ENCODE measurements at places on chromosomes 12 and 14.

- DNase-seq: no peak
Observed at GRCh38 chr14:43244142-43244625, 1262.9 kb downstream of the FSCB start.

- no peak for DNase-seq
Observed at GRCh38 chr14:44866322-44866721, 95.4 kb downstream of the KLHL28 start.

GRCh38 chr12:113933201-113933786 is 32.8 kb downstream of the RBM19 start:
- no peak for DNase-seq

DNA sequence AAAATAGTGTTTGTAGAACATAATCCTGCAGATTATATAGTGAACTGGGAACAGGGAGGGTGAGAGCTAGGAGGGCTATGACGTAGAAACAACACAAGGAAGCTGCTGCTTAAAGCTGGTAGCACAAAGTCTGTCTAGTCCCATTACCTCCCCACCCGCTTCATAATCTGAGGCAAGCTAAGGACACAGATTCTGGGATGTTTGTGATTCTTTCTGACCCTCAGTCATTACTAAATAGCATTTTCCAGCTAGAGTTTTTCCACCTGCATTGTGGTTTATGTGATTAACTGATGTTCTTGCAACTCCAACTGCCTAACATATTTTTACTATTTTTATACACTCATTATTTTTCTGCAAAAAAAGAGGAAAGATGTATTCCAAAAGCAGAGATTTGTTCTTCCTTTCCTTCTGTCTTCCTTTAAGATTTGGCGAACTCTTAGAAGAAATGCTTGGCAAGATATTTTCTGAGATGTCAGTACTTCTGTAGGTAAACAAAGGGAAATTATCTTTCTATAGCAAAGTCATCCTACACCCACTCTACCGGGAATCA is 293.2 kb upstream of the FAR2 start:
- no peak for DNase-seq

DNA sequence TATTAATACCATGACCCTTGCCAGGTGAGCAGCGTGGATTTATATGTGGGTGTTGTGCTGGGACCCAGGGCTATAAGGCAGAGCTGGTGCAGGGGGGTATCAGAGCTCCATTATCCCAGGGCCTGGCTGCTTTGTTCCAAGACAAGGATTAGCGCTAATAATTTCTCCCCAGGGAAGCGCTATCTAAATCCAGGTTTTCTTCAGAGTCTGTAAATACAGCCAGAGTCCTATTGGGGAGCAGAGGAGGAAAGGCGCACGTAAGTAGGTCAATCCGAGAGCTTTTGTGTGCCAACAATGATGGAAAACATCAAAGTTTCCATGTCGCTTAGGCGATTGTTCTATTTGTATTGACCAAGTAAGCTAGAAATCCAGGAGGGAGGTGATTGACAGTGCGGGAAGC is 1009.7 kb downstream of the VRK1 start:
- DNase-seq: no peak

DNA sequence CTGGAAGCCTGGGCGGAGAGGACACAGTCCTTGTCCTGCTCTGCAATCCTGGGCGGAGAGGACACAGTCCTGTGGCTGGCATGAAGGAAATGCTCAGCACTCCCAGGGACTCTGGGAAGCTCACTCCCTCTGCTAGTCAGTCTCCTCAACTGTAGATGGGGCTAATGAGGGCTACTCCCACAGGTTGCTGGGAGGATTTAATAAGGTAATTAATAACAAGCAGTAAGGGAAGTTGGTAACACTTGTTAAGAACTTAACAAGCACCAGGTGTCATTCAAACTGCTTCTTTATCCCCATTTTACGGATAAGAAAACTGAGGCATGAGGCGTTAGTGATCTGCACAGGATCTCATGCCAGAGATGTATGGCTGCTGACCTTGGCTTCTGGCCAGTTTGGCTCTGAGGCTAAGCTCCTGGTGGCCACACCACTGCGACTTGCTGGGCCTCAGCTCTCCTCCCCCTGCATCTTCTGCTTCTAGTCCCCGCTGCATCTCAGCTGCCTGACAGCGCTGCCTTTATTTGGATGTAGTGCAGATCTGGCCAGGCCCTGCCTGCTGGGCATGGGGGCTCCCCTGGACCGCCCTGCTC is 54.1 kb upstream of the BEGAIN start:
- peak; percentile 25 for DNase-seq

GRCh38 chr12:76555797-76556196 is 3.8 kb downstream of the OSBPL8 start:
- no peak for DNase-seq

DNA sequence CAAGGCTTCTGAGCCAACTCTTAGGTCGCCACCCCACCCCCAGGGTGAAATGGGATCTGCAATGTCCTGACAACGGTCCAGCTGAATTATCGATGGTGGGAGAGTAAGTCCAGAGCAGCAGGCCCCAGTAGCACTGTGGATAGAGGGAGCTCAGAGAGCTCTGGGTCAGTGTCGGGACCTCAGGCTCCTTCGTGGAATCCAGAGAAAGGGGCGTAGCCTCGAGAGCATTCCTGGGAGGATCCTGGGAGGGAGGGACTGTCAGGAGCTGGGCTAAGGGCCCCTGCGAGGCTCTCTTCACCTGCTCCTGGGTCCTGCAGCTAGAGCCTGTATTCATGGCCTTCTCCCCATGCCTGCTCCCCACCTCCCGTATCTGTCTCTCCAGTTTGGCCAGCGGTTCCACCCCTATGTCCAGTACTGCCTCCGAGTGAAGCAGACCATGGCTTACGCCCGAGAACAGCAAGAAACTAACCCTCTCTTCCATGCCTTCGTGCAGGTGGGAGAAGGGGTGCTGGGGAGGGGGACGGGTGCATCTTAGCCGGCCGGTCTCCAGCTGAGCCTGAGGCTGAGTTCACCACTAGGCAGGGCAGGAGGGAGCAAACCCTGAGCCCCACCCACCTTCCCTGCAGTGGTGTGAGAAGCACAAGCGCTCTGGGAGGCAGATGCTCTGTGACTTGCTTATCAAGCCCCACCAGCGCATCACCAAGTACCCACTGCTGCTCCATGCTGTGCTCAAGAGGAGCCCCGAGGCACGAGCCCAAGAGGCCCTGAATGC is 6.6 kb downstream of the PLEKHG6 start:
- no peak for DNase-seq
